Activated CD8-positive, alpha-beta memory T cell treated with anti-CD3 and anti-CD28 coated beads for 1 hour (primary cell): ENCODE measurements at places on chromosomes 4 and X.

- DNase-seq: no peak
Observed at GRCh38 chrX:150508451-150509367, 59.7 kb upstream of the MTM1 start.

DNA sequence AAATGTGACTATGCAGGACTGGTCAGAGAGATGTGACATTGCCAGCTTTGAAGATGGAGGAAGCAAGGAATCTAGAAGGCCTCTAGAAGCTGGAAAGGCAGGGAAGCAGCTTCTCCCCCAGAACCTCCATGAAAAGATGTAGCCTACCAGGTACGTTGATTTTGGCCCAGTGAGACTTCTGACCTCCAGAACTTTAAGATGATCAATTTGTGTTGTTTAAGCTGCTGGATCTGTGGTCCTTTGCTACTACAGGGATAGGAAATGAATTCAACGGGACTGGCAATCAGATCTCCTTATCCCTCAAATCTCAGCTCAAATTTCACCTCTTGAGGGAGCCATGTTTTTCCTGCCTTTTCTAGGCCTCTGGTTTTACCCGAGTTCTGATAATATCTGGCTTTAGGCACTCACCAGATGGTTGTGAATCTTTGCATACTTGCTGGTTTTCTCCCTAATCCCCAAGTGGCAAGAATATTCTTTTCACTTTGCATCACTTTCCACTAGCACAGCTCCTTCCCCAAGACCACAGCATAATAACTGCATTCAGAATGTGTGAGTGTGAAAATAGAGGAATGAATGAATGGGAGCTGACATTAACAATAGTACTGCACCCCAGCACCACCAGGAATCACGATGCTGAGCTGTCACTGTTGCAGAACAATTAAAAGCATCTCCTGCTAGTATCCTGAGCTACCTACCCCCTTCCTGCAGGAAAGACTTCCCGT, 25.5 kb upstream of the TMSB4X start:
- DNase-seq: no peak

- no peak for DNase-seq
Observed at GRCh38 chr4:15901998-15902397, 36.5 kb downstream of the FGFBP1 start.

- DNase-seq: no peak
Observed at GRCh38 chr4:110022457-110022856, 109.8 kb downstream of the EGF start.

DNA sequence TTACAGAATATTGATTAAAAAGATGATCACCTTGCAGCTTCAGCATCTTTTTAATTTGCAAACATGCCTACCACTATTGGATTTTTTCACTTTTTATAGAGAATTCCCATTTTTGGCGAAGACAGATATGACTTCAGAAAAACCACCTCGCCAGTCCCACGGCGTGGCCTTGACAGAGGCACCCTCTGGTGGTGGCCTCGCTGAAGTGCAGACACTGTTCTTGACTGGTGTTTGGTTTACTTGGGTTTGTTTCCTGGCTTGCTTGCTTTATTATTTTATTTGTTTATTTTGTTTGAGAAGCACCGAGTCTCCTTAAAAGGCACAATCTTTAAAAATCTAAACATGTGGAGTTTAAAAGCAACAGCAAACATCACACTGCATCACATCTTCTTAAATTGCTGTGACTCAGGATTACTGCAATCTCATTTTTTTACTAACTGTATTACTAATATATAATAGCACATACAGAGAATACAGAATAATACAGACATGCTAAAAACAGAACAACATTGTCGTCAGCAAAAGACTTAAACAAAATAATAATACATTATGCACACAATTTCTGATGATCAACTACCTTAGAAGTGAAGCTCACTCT, 13.1 kb upstream of the AMTN start:
- DNase-seq: no peak

GRCh38 chr4:41613821-41614220, 75.9 kb downstream of the LIMCH1 start:
- no peak for DNase-seq

- DNase-seq: no peak
Observed at GRCh38 chr4:150224896-150225591, 146.8 kb downstream of the DCLK2 start.

- no peak for DNase-seq
Observed at GRCh38 chr4:139024686-139025085, 9.1 kb downstream of the NOCT start.

GRCh38 chrX:47664737-47665136, 5.8 kb upstream of the UXT start:
- DNase-seq: no peak

- DNase-seq: no peak
Observed at GRCh38 chrX:126770179-126770578, 49.4 kb upstream of the PRR32 start.

DNA sequence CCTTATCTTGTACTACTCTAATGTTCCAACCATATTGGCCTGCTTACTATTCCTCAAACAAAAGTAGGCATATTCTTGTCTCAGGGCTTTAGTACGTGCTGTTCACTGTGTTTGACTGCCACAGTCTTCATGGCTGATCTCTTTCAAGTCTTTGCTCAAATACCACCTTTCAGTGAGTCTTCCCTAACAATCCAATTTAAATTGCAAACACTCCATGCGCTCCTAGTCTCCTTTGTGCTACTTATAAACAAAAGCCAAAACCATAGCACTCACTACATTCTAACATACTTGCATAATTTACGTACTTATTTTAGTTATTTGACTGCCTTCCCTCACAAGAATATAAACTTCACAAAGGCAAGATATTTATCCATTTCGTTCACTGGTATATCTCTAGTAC, 1.7 kb upstream of the ART3 start:
- DNase-seq: no peak

DNA sequence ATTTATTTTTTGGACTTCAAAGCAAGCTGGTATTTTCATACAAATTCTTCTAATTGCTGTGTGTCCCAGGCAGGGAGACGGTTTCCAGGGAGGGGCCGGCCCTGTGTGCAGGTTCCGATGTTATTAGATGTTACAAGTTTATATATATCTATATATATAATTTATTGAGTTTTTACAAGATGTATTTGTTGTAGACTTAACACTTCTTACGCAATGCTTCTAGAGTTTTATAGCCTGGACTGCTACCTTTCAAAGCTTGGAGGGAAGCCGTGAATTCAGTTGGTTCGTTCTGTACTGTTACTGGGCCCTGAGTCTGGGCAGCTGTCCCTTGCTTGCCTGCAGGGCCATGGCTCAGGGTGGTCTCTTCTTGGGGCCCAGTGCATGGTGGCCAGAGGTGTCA, 15.3 kb downstream of the FGFR3 start:
- DNase-seq: no peak

DNA sequence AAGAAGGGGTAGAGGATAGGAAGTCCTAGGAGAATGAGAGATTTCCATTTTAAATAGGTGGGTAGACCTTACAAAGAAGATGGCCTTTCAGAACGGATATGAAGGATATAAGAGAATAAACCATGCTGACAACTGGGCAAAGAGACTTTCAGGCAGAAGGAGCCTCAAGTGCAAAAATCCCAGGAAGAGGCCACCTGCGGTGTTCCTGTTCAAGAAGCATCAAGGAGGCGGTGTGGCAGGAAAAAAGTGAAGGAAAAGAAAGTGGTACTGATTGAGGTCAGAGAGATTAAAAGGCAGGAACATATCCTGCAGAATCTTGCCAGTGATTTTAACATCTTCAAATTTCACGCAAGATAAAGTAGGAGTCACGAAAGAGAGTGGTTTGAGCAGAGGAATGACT, 172.0 kb downstream of the FSTL5 start:
- no peak for DNase-seq

DNA sequence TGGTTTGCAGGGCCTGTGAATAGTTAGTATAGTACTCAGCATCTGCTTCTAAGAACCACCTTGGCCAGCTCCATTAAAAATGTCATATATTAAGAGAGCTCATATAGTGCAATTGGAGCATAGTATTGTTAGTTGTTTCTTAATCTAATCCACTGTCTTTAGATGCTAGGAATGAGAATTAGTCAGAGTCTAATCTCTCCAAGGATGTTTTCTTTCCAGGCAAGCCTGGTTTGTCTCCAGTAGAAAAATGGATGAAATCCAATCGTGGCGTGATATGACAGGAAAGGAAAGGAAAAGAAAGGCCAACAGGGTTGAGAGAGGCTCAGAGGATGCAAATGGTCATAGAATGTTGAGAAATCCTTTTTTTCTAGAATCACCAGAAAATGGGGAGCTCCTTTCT, 15.0 kb upstream of the TMEM164 start:
- no peak for DNase-seq

- no peak for DNase-seq
Observed at GRCh38 chrX:143757375-143757774, 36.8 kb upstream of the SPANXN2 start.

GRCh38 chr4:82706349-82707000, 92.1 kb downstream of the SCD5 start:
- no peak for DNase-seq

DNA sequence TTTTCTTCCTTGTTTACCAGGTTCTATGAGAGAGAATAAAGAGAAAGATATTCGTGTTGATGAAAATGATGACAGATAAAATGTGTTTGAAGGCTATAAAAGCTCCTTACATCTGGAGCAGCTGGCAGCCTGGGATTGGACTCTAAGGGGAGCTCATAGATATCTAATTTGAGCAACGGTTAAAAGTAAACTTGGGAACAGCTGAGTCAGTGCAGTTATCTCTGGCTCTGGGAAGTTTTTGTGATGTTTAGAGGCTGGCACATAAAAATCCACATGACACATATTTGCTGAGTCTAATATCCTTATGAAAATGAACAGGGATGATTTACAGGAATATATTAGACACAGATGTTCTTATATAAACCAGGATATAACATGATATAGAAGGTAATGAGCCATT, 331.8 kb upstream of the TENM3 start:
- DNase-seq: no peak

DNA sequence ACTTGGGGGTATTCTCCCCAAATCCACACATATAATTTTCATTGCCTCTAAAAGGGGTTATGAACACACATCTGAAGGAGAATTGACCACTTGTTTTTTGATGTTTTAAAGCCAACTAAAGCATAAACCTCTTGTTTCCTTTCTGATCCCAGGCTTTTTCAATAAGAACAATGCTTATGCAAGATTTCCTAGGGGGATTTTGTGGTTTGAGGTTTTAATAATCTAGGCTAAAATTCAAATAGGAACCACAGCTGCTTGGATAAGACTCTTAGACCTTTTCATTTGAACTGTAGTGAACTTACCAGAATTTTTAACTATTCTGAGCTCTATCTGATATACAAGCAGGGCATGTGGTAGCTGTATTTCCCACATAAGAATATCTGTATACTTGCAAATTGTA, 651.1 kb downstream of the ANKRD50 start:
- no peak for DNase-seq

GRCh38 chrX:26606971-26607370, 391.0 kb downstream of the MAGEB5 start:
- no peak for DNase-seq

GRCh38 chrX:115535844-115536243, 25.1 kb upstream of the PLS3 start:
- DNase-seq: no peak

DNA sequence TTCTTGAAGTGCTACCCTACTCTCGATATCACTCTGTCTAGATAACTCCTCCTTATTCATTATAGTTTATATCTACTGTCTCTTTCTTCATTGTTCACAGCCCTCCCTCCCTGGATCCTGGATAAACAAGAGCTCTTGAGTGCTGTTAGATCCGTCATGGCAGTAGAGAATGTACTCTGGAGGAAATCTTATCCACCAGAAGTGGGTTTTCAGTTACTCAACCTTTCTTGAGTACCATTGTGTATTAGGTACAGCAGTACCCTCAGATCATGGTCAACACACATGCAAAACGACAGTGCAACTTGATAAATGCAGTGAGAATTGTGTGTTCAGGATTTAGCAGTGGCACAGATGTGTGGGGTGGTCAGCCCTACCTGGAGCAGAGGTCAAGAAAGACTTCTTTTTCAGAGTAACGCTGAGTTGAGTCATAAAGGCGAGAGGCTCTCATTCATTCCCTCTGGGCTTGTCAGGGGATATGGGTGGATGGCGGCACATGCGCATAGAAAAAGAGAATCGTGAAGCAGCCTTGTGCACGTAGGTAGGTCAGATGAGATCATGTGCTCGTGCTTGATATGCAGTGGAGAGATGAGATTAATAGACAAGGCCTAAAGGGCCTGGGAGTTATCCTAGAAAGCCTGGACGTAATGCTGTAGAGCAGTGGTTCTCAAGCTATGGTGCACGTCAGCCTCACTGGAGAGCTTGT, 89.5 kb downstream of the SNX25 start:
- no peak for DNase-seq

GRCh38 chr4:25405453-25405852, 28.4 kb downstream of the ANAPC4 start:
- no peak for DNase-seq

DNA sequence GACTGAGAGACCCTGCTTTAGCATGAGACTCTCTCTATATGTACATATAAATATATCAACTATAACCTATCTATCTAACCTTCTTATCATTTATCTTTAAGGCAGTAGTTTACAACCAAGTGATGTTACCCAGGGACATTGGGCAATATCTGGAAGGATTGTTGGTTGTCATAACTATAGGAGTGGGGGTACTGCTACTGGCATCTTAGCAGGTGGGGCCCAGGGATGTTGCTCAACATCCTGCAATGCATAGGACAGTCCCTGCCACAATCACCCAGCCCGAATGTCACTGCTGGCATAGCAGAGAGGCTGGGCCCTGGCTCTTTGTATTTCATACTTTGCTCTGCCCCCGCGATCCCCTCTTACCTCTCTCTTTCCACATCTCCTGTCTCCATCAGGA, 397.7 kb downstream of the IL15 start:
- DNase-seq: no peak

- DNase-seq: no peak
Observed at GRCh38 chr4:165393051-165393450, 14.2 kb downstream of the CPE start.

DNA sequence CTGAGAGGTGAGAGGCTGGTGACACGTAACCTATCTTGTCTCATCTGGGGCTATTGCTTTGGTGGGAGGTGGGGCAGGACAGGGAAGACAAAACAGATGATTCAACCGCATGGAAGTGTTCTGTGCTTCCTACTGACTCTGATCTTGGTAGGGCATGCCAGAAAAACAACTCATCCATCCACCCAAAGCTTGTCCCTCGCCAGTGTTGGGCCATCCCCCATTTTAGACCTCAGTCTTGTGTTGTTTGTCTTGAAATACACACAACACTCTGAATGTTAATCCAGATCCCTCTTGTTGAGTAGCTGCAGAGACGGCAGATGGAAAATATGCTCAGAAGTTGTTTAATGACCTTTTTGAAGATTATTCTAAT, 377 bp downstream of the CHRNA9 start:
- no peak for DNase-seq

- no peak for DNase-seq
Observed at GRCh38 chr4:37981425-37981824, 21.2 kb downstream of the PTTG2 start.

DNA sequence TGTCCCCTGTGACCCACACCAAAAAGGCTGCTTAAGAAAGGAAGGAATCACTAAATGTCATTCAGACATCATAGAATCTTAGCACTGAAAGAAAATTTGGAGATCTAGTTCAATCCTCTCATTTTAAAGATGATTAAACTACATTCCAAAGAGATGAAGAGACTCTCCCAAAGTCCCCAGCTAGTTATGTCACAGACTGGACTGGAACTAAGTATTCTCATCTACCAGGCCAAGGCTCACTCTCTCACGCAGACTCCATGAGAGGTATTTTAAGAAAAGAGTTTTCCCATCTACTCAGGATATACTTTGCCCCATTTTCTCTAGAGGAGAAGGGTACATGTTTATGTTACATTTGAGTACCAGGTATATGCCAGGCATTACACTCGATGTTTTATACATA, 6.9 kb downstream of the FABP2 start:
- DNase-seq: no peak
